Heart right ventricle (tissue), 16 donors: ENCODE measurements at places on chromosomes 1 and 21. TPM values are rescaled to one million over a fixed set of nuclear protein-coding genes. Genes with fewer than 3 reads are reported as not detected.

DNA sequence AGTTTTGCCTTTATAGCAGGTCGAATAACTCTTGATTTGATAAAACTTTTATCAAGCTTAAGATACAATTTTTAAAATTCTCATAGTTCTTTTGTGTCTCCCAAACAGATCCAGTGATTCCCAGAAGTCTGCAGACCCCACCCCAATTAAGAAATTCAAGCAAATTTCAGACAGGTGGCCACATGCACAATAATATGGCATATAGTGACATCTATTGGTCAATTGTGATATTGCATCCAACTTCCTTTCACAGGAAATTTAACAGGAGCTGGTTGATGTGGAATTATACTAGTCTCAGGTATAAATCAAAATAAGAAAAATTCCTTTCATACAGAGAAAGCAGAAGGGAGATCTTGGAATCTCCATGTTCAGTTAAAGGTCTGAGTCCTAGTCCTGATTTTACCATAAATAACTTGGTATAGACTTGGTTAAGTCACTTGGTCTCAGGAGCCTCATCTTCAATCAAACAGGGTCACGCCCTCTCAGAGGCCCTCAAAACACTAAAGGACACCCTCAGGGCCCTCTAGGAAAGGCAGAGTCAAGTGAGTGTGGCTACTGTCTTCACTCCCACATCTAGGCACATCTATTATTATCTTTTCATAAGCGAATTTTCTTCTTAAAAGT is 24.1 kb downstream of the PIGM start:
- no peak for DNase-seq
- no peaks in the 10 kb centered on the region for H3K4me1 ChIP-seq

GRCh38 chr1:51330331-51331201 is at the start of gene TTC39A:
TTC39A (minus strand) TSS chr1:51330562; CDS start chr1:51330477, 85 bp downstream.
- DNase-seq, result no peak
- H3K36me3 ChIP-seq, result no peaks in the 10 kb centered on the region
- peak within 1 kb of the TSS; percentile 26 for H3K27ac ChIP-seq
- H3K27me3 ChIP-seq, result peaks cover 16% of the 10 kb centered on the region
- H3K4me1 ChIP-seq, result peaks cover 22% of the 10 kb centered on the region

GRCh38 chr1:5854754-5855153 is 137.5 kb downstream of the NPHP4 start:
- no peaks in the 10 kb centered on the region for H3K36me3 ChIP-seq
- no peaks in the 10 kb centered on the region for H3K4me1 ChIP-seq
- no peaks in the 10 kb centered on the region for H3K27me3 ChIP-seq
- H3K27ac ChIP-seq, result no peak overlapping the region

DNA sequence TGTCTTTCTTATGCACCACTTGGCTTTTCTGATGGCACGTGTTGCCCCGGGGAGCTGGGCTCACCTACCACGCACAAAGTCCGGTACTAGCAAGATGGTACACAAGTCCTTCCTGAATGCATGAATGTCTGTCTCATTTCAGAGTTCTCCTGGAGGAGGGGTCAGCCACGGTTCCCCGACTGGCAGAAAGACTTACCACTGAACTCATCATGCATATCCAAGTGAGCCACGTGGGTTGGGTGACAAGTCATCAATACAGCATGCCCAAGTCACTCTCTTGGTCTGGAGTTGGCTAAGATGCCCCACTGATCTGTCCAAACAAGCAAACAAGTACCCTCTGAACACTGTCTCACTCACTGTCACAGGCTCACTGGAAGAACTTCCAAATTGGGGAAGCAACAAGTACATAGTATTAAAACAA is 28.6 kb upstream of the MX1 start:
- no peaks in the 10 kb centered on the region for H3K27me3 ChIP-seq
- no peak overlapping the region for H3K4me3 ChIP-seq
- H3K27ac ChIP-seq, result no peak overlapping the region
- H3K4me1 ChIP-seq, result no peaks in the 10 kb centered on the region

DNA sequence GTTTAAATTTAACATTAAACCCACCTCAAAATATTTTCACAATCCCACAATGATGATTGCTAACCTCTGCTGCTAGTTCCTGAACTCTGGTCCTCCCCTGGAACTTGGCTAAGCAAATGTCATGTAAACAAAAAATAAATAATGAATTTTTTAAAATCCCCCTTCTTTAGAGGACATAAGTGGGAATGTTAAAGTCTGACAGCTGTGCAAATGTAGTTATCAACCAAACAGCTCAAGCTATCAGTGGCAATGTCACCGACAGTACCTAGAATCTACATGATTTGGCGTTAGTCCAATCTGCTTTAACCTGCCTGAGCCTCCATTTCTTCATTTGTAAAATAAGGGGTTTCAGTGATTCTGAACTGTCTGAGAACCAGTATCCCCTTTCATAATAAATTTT is 67.7 kb downstream of the GDAP2 start:
- no peaks in the 10 kb centered on the region for H3K27me3 ChIP-seq
- H3K4me1 ChIP-seq, result no peaks in the 10 kb centered on the region
- H3K4me3 ChIP-seq, result no peak overlapping the region

GRCh38 chr1:49597436-49597835 is 426.3 kb downstream of the AGBL4 start:
- H3K4me1 ChIP-seq, result no peaks in the 10 kb centered on the region
- H3K27me3 ChIP-seq, result no peaks in the 10 kb centered on the region

DNA sequence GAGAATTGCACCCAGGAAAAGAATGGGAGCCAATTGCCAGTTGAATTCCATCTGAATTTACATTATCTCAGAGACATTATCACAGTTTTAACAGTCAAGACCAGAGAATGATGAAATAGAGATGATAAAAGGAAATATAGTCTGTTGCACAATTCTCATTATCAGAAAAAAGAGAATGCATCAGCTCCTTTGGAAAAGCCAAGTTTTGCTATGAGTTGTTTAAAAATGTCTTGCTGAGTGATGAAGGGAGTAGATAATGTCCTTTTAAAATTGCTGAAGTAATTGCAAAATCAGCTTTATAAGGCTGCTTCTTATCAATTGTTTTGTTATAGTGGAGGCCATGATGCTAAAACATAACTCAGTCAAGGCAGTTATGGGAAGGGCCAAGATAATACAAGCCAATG is 37.9 kb upstream of the EEIG2 start:
- no peaks in the 10 kb centered on the region for H3K27me3 ChIP-seq
- DNase-seq, result no peak
- H3K27ac ChIP-seq, result no peak overlapping the region
- H3K4me1 ChIP-seq, result no peaks in the 10 kb centered on the region
- no peak overlapping the region for H3K4me3 ChIP-seq

DNA sequence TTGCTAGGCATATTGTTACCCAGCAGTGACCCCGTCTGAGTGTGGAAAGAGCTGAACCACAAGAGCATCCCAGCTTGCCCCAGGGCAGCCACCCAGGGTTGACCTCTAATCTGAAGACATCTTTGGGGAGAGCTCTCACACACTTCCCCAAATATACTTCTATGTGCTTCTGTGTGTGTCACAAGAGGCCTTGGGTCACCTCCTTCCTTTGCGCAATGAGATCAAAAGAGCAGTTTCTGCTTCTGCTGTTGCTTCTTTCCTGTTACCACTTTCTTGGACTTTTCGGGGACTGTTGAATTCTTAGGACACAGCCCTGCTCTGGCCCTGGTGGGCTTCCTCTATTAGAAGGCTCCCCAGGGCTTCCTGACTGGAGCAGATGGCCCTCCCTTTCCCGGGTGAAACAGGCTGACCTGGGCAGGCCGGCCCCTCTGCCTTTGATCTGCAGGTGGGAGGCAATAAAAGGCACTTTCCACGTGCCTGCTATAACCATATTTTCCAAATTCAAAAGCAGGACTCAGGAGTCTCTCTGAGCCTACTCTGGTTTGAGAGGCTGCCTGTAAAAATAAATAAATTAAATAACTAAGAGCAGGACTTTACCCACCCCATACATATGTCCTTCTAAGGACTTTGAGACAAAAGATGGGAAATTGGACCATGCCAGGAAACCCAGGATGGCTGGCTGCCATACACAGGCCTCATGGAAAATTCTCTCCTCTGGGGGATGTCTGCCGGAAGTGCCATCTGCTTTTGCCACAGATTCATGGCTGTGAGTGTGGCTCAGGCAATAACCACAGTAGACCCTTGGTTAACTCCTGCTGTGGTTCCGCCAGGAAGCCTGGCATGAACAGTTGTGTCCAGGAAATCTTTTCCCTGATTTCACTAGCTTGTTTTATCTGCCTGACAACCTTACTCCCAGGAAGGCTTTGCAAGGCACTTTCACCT is 28.3 kb upstream of the RCSD1 start:
- DNase-seq, result peak; percentile 33
- peaks cover 22% of the 10 kb centered on the region for H3K4me1 ChIP-seq
- no peak overlapping the region for H3K4me3 ChIP-seq
- H3K27ac ChIP-seq, result peak overlapping the region; percentile 50
- no peaks in the 10 kb centered on the region for H3K27me3 ChIP-seq
- H3K36me3 ChIP-seq, result no peaks in the 10 kb centered on the region

GRCh38 chr1:235074523-235075047 is 54.1 kb downstream of the TOMM20 start:
- no peaks in the 10 kb centered on the region for H3K36me3 ChIP-seq
- H3K4me1 ChIP-seq, result peaks cover 64% of the 10 kb centered on the region
- H3K4me3 ChIP-seq, result peak overlapping the region; percentile 10
- peak; percentile 44 for DNase-seq
- H3K27me3 ChIP-seq, result no peaks in the 10 kb centered on the region

GRCh38 chr21:25903607-25904006 is 168.8 kb downstream of the GABPA start:
- peaks cover 31% of the 10 kb centered on the region for H3K4me1 ChIP-seq
- DNase-seq, result no peak
- H3K4me3 ChIP-seq, result no peak overlapping the region

GRCh38 chr1:172513479-172513878 is 19.5 kb upstream of the SUCO start:
- H3K27me3 ChIP-seq, result no peaks in the 10 kb centered on the region
- no peak for DNase-seq

- no peaks in the 10 kb centered on the region for H3K36me3 ChIP-seq
- H3K27ac ChIP-seq, result no peak overlapping the region
- DNase-seq, result no peak
- H3K4me1 ChIP-seq, result peaks cover 20% of the 10 kb centered on the region
Measured at GRCh38 chr1:55714230-55714629, 499.1 kb upstream of the USP24 start.

- H3K4me3 ChIP-seq, result no peak overlapping the region
- H3K36me3 ChIP-seq, result no peaks in the 10 kb centered on the region
- no peak for DNase-seq
Measured at GRCh38 chr21:39536835-39537234, 75.9 kb upstream of the B3GALT5 start.

GRCh38 chr1:114008480-114008941 is 29.2 kb downstream of the OLFML3 start:
- no peaks in the 10 kb centered on the region for H3K36me3 ChIP-seq
- no peak overlapping the region for H3K27ac ChIP-seq
- H3K27me3 ChIP-seq, result peaks cover 9% of the 10 kb centered on the region
- no peak overlapping the region for H3K4me3 ChIP-seq
- peaks cover 9% of the 10 kb centered on the region for H3K4me1 ChIP-seq
- DNase-seq, result no peak

GRCh38 chr1:183234660-183235476 is 48.8 kb downstream of the LAMC2 start:
- H3K4me3 ChIP-seq, result peak overlapping the region; percentile 10
- no peaks in the 10 kb centered on the region for H3K27me3 ChIP-seq
- peak; percentile 69 for DNase-seq
- no peaks in the 10 kb centered on the region for H3K36me3 ChIP-seq
- peak overlapping the region; percentile 74 for H3K27ac ChIP-seq

GRCh38 chr1:217892750-217893149 is 261.6 kb downstream of the SPATA17 start:
- peaks cover 9% of the 10 kb centered on the region for H3K4me1 ChIP-seq
- no peak overlapping the region for H3K27ac ChIP-seq
- no peak overlapping the region for H3K4me3 ChIP-seq
- DNase-seq, result no peak
- H3K36me3 ChIP-seq, result no peaks in the 10 kb centered on the region

- H3K27ac ChIP-seq, result no peak overlapping the region
- H3K4me3 ChIP-seq, result no peak overlapping the region
- no peaks in the 10 kb centered on the region for H3K27me3 ChIP-seq
- peaks cover 11% of the 10 kb centered on the region for H3K36me3 ChIP-seq
- no peak for DNase-seq
- H3K4me1 ChIP-seq, result no peaks in the 10 kb centered on the region
Measured at GRCh38 chr1:213075725-213076124, 24.7 kb downstream of the RPS6KC1 start.

GRCh38 chr1:153547560-153548551 is 1.2 kb downstream of the S100A3 start:
- H3K4me1 ChIP-seq, result peaks cover 88% of the 10 kb centered on the region
- H3K4me3 ChIP-seq, result no peak overlapping the region
- H3K36me3 ChIP-seq, result no peaks in the 10 kb centered on the region
- H3K27ac ChIP-seq, result no peak overlapping the region

DNA sequence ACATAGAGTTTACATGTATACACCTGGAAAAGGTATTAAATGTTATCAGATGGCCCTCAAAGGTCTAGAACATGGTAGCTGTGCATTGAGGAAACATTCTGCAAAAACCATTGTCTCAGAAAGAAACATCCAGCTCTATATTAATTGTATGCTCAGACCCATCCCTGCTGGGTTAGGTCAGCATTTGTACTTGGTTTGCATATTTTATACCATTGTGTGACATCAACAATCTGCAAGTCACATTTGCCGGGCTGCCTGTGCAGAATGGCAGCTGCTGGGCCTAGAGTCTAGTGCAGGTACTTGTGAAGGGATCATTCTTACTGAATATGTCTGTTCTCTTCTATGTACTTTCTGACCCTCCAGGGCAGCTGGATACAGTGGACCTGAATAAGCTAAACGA is 43.9 kb upstream of the LAMC2 start:
- peaks cover 23% of the 10 kb centered on the region for H3K4me1 ChIP-seq
- H3K27me3 ChIP-seq, result no peaks in the 10 kb centered on the region
- no peak for DNase-seq
- peaks cover 17% of the 10 kb centered on the region for H3K36me3 ChIP-seq
- H3K4me3 ChIP-seq, result no peak overlapping the region
- no peak overlapping the region for H3K27ac ChIP-seq

- peak overlapping the region; percentile 100 for H3K27ac ChIP-seq
- H3K27me3 ChIP-seq, result no peaks in the 10 kb centered on the region
- peaks cover 49% of the 10 kb centered on the region for H3K4me1 ChIP-seq
- peak; percentile 37 for DNase-seq
Measured at GRCh38 chr1:234609691-234610042, 311 bp downstream of the IRF2BP2 start.

GRCh38 chr1:244289991-244290785 is 161.5 kb downstream of the ADSS2 start:
- no peaks in the 10 kb centered on the region for H3K36me3 ChIP-seq
- no peak overlapping the region for H3K4me3 ChIP-seq
- no peak for DNase-seq

PLA2G4A gene
- total RNA-seq, result 1.9 TPM

NUDT17 gene
- total RNA-seq, result 3.4 TPM

OPRD1 gene
- total RNA-seq, result not detected

ZBTB37 gene
- total RNA-seq, result 9.2 TPM

KCNA2 gene
- total RNA-seq, result 0.85 TPM

PGBD5 gene
- 6.1 TPM for total RNA-seq

AK2 gene
- 93.3 TPM for total RNA-seq

PRR9 gene
- total RNA-seq, result not detected

HCRTR1 gene
- total RNA-seq, result 0.42 TPM

CHIA gene
- total RNA-seq, result not detected

HSF2BP gene
- 0.17 TPM for total RNA-seq
